Pancreas (tissue), 10 donors: ENCODE measurements at places on chromosomes 16 and 17. TPM values are rescaled to one million over a fixed set of nuclear protein-coding genes. Genes with fewer than 3 reads are reported as not detected.

The ZFP1 gene
- 2.6 TPM for total RNA-seq

The TBC1D3I gene
- 0.18 TPM for total RNA-seq

The C16orf46 gene
- total RNA-seq: 0.79 TPM

DNA sequence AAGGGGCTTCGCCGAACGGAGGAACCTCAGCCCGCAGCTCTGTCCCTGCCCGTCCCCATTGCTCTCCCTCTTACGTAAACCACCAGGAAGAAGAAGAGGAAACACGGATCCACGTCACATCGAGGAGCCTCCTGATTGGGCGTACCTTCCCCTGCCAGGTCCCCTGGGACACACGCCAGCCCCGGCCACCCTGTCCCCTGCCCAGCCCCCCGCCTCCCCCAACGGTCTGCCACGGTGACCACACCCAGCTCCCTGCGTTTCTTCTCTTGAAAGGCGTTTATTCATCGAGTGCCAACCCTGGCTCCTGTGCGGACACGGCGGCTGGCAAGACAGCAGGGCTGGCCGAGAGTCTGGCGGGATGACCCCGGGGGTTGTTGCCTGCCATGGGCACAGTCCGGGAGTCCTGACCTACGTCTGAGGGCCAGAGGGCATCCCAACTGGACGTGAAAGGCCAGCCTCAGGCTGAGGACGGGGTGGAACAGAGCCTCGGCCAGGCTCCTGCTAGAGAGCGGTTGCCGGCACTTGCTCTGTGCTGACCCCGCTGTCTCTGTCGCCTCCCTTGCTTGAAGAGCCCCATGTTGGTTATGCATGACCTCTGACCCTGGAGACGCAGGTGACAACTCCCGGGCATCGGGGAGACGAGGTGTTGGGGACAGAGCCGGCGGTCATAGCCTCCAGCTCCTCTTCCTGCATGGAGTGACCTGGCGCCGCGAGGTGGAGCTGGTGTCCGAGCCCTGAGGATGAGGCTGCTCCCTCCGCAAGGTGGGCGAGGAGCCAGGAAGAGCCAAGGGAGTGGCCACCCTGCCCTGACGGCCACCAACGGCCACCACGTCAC lies 40.5 kb upstream of the ACSF3 start:
- peak; percentile 55 for DNase-seq

DNA sequence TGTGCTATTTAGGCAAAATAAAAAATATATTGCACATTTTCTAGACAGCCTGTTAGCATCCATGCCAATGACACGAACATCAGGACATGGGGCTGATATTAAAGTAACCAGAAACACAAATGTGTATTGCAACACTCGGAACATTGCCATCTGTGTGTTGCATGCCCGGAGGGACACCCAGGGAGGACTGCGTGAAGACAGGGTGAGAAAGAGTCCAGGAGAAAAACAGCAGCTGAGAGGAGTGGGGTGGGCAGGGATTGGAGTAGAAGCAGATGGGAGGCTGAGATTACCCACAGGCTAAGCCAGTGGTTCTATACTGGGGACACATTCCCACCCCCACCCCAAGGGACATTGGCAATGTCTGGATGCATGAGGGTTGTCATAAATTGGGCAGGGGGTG lies 114.8 kb downstream of the GRIN2A start:
- no peak for DNase-seq

- no peak for DNase-seq
Observed at GRCh38 chr16:81397879-81398520, 46.6 kb upstream of the CMIP start.

- DNase-seq: peak; percentile 48
Observed at GRCh38 chr16:58028541-58029070, 3.1 kb downstream of the MMP15 start.
